ENCODE measurements at places on chromosomes 2 and 18.

- DNase-seq = no peak
Observed at GRCh38 chr2:167689444-167689843, 558.0 kb downstream of the STK39 start.

DNA sequence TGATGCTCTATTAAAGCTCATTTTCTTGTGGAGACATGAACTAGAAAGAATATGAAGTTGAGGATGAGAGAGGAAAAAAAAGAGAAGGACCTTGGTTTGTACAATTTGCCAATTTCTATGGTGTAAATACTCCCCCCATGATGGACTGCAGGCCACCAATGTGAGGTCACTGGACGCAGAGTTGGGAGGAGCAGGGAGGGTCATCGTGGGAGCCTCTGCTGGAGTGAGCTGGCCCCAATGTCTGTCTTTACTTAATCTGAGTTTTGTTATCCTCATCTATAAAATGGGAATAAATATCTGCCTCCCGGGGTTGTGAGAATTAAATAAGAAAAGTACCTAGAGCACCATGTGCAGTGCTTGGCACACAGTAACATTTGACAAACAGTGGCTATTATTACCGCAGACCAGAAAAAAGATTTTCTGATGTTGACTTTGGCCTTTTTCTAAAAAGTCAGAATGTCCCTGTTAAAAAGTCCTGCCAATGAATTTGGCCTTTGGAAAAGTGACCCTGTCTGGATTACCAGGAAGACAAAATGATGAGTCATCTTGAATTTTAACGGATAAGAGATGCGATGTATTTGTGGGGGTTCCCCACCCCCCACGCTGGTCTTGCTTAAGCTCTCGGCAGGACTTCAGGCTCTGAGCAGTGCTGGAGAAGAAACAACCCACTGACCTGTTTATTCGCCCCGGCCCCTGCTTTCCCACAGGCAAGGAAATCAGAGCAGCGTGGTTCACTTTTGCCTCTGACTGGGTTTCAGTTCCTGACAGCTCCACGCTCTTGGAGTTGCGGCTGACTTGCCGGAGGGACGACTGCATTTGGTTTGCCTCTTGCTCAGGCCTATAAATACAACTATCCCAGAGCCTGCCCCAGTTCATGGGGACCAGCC lies 50.3 kb upstream of the FOSL2 start:
- DNase-seq = peak; percentile 71

DNA sequence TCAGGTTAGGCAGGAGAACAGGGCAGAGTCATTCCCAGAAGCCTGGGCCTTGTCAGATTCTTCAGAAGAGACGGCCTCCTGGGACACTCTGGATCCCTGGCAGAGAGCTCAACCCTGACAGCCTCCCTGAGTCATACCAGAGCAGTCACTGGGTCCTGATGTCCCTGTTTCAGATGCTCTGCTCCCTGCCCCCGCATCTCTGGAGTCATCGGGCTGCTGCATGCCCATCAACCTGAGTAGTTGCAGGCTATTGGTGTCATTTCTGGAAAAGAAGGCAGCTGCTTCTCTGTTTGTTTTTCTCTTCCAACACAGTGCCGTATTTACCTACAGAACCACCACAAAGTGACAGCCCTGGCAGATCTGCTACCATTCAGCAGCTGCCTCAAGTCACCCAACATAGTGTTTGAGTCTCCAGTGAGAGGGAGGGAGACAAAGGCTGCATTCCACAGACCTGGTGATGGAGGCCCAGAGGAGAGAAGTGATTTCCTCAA lies 145.1 kb downstream of the B3GNT2 start:
- peak; percentile 64 for DNase-seq

DNA sequence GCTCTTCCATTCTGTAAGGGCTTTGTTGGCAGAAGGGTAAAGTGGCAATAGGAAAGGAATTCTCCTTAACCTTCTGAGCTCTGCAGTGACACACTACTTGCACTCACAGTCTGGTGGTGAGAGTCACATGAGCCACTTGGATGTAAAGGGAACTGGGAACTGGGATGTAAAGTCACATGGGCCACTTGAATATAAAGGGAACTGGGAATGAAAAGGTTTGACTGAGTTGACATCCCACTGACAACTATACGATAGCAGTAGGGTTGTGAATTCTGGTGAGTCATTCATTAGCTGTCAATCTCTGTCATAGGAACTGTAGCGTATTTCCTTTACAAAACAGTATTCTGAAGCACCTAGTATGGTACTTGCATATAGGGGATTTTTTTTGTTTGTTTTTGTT lies 5.5 kb downstream of the RPE start:
- DNase-seq = no peak

DNA sequence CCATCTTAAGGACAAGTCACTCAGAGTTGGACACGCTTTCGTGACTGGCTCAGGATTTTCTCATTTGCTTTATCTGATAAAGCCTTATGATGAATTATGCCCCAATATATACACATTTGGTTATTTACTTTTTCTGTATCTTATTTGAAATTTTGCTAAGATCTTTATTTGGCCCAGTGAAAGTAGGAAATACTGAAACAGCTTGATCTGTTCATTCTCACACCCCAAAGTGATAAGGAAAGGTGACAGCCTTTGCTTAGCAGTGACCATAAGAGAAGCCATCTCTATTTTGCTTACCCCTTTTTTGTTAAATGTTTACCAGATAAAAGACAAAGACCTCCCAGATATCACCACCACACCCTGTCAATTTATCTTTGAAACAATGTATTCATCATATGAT lies 428.3 kb downstream of the PARD3B start:
- no peak for DNase-seq

DNA sequence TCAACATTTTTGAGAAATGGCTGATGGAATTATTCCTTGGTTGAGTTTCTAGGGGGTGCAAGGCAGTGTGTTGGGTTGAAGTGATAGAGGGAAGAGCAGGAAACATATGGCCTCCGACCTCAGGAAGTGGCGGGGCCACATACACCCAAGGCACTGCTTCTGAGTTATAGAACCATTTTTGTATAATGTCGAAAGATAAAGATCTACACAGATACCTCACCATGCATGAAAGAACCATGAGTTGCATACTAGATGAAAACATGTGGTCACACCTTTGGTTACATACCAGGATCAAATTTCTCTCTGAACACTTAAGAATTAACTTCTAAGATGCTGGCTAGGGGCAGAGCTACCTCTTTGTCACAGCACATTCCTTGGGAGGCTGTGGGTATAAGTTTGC lies 23.2 kb downstream of the LAMA3 start:
- no peak for DNase-seq

- DNase-seq = peak; percentile 33
Observed at GRCh38 chr2:234275515-234275914, 221.4 kb downstream of the ARL4C start.

DNA sequence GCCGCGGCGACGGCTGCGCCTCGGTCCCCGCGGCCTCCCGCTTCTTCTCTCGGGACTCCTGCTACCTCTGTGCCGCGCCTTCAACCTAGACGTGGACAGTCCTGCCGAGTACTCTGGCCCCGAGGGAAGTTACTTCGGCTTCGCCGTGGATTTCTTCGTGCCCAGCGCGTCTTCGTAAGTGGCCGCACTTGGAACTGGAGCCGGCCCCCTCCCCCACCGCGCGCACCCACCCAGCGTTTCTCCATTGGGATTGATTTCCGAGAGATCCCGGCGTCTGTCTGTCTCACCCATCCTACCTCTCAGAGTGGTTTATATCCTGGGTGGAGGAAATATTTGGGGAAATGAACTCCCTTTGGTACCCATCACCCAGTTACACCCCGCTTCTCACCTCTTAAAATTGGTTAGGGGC lies 498 bp downstream of the ITGAV start:
- peak; percentile 59 for DNase-seq

GRCh38 chr2:48316753-48317750 lies 212.9 kb upstream of the STON1 start:
- DNase-seq = no peak

DNA sequence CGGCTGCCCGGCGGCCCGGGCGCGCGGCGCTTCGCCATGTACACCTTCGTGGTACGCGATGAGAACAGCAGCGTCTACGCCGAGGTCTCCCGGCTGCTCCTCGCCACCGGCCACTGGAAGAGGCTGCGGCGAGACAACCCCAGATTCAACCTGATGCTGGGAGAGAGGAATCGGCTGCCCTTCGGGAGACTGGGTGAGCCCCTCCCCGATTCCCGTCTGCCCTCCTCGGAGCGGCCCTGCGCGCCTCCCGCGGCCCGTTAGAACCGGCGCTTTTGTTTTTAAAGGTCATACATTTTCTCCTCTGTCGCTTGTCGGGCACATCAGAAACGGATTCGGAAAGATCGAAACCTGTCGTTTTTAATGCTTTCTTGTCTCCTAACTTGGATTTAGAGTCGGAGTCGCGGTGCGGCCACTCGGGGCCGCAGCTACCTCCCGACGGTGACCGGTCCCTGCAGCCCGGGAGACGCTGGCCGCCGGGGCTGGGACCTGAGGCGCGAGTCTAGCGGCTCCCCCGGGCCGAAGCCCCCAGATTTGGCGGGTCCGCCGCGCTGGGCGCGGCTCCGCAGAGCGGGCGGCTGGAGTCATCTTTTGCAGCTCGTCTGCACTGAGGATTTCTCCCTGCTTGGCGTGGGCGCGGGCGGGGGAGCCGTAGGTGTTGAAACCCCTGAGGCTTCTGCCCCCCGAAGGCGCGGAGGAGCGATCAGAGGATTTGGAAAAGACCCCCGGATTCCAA lies 519 bp downstream of the TTL start:
- peak; percentile 61 for DNase-seq

DNA sequence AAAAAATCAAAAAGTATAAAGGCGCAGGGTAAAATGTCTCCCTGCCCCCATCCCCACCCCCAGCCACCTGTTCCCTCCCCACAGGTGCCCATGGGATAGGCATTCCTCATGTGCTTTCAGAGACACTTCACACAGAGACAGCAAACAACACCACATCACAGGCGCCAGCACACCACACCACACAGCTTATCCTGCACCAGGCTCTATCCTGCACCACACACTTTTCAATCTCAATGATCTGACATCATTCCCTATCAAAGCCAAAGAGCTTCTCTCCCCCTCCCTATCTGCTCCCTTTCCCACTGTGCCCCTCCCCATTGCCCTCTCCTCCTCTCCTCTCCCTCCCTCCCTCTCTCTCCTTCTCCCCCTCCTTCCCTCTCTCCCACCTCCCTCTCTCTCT lies 15.5 kb downstream of the FAM178B start:
- DNase-seq = peak; percentile 26

Measured in myocyte (in vitro differentiated cells).